Suppressor macrophage (primary cell): ENCODE measurements at places on chromosomes 4 and X.

- no peak for DNase-seq
Measured at GRCh38 chr4:53156896-53157295, 209.0 kb downstream of the SCFD2 start.

- DNase-seq, result no peak
Measured at GRCh38 chrX:107752043-107752442, 23.5 kb downstream of the TSC22D3 start.

GRCh38 chr4:152588869-152589268 lies 53.0 kb upstream of the FBXW7 start:
- DNase-seq, result no peak

DNA sequence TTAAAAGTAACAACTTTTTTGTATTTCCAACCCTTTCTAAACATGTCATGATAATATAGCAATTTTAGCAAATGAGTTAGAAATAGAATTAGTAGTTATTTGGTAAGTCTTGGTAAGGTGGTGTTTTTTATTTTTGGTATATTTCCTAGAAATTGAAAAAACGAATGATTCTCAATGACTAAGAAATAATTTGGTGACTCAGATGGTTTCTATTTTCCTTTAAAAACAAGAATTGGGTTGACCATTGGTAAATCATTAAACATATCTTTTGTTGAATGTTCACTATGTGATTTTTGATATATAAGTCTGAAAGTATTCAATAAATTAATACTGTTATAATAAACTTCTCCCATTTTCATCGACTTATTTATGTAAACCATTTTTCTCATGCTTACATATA lies 206.2 kb upstream of the BANK1 start:
- no peak for DNase-seq

- peak; percentile 31 for DNase-seq
Measured at GRCh38 chr4:143337600-143338287, 1.1 kb downstream of the GAB1 start.

- no peak for DNase-seq
Measured at GRCh38 chr4:127055357-127055756, 577.4 kb upstream of the INTU start.

DNA sequence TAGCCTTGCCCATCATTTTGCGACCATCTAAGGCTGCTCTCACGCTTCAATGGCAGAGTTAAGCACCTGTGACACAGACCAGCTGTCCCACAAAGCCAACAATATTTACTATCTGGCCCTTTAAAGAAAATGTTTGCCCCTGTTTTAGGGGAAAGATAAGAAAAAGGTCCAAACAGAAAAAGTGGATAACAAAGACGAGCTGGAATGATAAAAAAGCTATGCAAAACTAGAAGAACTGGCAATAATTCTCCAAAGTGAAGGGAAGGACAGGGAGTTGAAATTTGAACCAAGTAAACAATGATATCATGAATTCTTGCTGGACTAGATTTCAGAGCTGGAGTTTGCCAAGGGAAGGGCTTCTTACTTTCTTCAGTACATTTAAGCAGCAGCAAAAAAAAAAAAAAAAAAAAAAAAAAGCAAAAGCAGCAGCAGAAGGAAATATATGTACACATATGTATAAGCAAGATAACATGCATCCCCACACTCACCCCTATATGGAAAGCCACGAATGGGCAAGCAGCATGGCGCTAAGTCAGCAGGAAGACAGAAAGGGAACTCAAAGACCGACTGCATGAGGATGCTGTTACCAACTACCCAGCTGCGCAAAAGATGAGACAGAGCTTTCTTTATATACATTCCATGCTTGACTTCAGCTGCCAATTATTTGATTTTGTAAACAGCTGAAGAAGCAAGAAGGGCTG lies 12.5 kb downstream of the TRAPPC2 start:
- DNase-seq, result peak; percentile 22

DNA sequence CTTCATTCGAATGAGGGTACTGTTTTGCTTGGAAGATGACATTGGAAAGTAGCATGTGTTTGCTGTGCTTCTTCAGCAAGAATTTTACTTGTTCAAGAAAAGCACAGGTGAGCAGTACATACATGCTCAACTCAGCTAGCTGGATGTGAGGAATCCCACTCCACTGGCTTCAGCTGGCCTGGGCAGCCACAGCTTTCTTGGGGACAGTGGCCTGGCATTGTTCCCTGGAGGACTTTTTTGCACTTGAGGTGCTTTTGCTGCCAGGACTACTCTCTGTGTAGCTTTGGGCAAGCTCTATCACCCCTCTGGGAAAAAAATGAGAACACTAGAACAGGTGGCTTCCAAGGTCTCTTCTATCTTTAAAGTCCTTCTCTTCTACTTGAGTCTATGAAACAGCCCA lies 184.3 kb downstream of the LDB2 start:
- no peak for DNase-seq

- no peak for DNase-seq
Measured at GRCh38 chrX:105515561-105515960, 295.1 kb upstream of the TEX13A start.

DNA sequence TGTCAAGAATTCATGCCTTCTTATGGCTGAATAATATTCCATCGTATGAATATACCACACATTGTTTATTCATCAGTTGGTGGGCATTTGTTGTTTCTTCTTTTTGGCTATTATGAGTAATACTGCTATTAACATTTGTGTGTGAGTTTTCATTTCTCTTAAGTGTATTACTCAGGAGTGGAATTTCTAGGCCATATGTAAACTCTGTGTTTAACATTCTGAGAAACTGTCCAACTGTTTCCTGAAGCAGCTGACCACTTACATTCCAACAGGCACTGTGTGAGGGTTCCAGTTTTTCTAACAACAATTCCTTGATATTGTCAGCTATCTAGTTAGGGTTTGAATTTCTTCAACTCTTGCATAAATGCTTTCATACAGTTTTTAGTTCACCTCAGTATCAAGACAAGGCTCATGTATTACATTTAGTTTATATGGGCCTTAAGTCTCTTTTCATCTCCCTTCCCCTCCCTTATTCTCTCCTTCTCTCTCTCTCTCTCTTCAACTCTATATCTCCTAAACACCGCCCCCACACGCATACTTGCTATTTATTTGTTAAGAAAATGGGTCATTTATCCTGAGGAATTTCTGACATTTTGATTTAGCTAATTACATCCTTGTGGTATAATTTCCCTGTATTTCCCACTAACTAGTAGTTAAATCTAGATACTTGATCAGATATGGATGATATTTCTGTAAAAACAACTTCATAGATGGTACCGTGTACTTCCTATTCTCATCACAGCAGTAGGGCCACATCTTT lies 77.4 kb downstream of the WDR19 start:
- DNase-seq, result no peak

DNA sequence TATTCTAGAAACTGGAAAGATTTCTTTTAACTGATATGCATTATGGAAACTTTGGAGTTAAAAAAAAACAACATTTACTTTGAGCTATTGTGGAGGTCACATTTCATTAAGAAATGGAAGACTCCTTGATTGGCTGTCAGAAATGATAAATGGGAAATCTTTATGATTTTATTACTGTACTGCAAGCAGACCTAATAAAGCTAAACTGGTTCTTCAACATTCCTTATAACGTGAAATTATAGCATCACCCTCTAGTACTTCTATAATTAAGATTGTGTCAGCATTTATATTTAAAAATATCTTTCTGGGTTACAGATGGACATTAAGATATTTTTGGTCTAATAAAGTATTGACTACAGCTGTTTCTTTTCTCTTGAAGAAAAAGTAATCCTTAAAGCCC lies 213.8 kb upstream of the PACRGL start:
- DNase-seq, result no peak

GRCh38 chr4:70110917-70111316 lies 43.1 kb upstream of the PRR27 start:
- DNase-seq, result no peak

- no peak for DNase-seq
Measured at GRCh38 chrX:129833153-129833990, 10.3 kb downstream of the ZDHHC9 start.

GRCh38 chr4:3285558-3286334 lies 7.1 kb upstream of the RGS12 start:
- peak; percentile 93 for DNase-seq

GRCh38 chr4:109444182-109444844 lies 10.7 kb downstream of the SEC24B start:
- peak; percentile 54 for DNase-seq

DNA sequence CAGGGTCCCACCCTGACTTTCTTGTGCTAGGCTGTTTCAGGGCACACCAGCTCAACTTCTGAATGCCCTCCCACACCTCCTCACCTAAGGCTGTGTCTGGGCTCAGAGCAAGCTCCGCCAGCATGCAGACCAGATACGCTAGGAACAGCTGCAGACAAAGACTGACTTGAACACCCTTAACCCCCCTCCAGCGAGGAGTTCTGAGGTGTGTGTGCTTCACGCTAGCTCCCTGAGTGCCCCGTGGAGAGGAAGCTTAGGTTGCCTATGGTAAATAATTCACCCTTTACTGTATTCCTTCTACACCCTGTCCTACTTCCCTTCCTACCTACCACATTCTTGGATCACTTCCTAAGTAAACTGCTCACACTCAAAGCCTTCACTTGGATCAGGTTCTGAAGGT lies 115.0 kb downstream of the VCX3B start:
- no peak for DNase-seq

DNA sequence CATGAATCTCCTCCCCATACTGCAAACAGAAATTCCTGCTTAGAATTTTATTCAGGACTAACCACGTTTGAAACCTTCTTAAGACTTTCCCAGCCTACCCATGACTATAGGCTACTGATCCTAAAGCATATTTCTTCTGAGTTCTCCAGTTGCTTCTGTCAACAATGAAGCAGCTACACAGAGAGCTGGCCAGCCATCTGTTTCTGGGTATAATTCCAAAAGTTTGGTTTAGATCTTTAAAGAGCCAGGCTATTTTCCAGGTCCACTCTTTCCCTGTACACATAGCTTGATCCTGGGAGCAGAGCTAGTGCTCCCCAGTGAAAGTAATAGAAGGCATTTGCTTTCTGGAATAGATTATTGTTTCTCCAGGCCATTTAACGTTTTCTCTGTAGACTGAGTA lies 4.0 kb upstream of the ITM2A start:
- no peak for DNase-seq

DNA sequence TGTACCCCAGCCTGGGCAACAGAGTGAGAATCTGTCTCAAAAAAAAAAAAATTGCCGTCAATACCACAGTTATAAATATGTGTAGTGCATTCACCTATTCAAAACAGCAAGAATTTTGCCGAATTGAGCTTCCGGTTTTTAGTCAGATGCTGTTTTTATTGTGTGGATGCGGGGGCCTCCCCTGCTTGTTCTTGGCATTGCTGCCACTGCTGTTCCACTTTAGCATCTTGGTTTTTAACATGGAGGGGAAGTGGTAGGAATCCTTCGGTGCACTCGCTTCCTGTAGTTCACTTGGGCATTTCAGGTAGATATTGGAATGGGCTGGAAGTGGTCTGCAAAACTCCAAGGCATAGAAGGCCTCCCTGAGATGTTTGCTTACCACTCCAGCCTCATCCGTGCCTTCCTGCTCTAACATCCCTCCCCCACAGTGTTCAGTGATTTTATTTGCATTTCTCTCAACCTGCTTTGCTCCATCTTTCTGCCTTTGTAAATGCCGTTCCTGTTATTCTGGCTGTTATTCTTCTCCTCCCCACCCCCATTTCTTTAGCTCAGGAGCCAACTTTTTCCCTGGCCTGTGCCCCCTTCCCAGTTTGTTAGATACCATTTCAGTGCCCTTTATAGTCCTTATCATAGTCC lies 25.5 kb downstream of the MOB1B start:
- DNase-seq, result peak; percentile 61

- peak; percentile 81 for DNase-seq
Measured at GRCh38 chrX:2696698-2697215, 5.7 kb downstream of the CD99 start.

- DNase-seq, result no peak
Measured at GRCh38 chrX:50036426-50036825, 114.0 kb downstream of the CLCN5 start.

DNA sequence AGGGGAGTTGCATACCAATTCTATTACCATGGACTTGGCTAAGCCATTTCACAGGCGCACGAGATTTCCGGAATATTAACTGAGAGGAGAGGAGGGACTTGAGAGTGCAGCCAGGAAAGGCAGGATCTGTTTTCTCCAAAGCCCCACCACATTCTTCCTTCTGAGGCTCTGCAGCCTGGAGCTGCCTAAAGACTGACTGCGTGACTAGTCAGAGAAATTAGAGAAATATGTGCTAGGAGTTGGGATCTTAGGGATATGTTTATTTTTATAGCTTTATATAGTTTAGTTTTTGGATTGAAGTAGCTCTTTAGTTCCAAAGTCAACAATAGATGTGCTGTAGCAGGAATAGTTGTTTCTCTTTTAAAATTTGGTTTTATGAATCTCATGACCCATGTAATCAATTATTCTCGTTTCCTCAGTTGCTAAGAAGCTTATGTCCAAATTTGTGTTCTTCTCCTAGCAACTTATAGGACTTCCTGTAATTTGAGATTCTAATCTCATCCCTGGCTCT lies 300.1 kb upstream of the DDX53 start:
- no peak for DNase-seq

GRCh38 chrX:69603566-69604194 lies 12.2 kb upstream of the EDA start:
- DNase-seq, result no peak

- DNase-seq, result no peak
Measured at GRCh38 chrX:131621650-131622049, 77.8 kb downstream of the OR13H1 start.

GRCh38 chr4:97215409-97215941 lies 927.8 kb downstream of the STPG2 start:
- DNase-seq, result no peak

DNA sequence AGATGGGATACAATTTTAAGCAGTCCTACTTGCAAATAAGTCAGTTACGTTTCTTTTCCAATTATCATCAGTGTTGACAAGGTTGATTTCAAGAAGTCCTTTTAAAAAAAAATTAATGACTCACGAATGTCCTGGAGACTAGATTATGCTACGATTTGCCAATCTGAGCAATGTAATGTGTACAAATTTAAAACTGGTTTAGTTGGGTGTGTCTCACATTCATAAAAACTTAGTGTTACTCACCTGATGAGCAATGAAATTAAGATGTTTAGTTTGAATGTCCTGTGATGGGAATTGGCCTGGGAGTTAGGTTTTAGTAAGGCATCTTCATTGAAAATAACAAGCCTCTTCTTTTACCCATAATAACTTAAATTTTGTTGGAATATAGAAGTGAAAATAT lies 136.7 kb upstream of the POF1B start:
- DNase-seq, result no peak

DNA sequence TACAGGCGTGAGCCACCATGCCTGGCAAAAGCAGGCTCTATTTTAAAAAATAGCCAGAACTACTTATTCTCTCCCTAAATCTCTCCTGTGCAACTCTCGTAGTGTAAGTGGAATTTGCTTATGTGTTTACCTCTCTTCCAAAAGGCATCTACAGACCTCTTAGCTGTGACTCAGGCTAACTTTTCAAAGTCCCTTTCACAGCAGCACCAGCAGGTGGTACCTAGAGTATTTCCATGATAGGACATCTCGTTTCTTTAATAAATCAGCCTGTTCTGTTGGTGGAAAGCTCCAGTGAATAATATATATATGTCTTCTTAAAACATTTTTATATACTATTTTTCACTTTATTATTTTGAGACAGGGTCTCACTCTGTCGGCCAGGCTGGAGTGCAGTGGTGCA lies 89.0 kb downstream of the NSUN7 start:
- no peak for DNase-seq
